ENCODE measurements at places on chromosomes 13 and 19.
A peak's percentile ranks its signal among the peaks of the same experiment; 100 is the strongest.

GRCh38 chr13:51999510-51999911 is 11.7 kb downstream of the ATP7B start:
- DNase-seq = no peak

DNA sequence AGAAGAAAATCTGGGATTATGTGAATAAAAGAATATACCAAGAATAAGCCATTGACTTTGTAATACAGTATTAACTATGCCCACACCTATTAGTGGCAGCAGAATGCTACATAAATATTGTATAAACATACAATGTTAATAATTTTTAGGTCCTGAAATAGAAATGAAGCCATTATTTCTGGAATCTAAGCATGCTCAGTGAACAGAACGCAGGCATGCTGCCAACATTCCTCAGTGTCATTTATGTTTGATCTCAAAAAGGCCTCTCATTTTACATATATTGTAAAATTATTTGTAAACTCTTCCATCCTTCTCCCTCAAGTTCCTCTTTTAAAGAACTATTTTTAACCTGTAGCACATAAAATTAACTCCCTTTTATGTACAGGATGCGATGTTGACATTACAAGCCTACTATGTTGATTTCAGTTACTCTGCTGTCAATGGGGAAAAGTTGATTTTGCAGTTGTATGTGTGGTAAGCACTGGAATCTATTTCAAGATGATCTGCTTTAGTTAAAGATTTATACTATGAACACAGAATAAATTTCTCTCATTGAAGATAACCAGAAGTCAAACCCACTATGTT is 118.8 kb downstream of the VWA8 start:
- no peak for DNase-seq

- peak; percentile 33 for DNase-seq
Measured at GRCh38 chr19:29259153-29259552, 46.2 kb upstream of the UQCRFS1 start.

DNA sequence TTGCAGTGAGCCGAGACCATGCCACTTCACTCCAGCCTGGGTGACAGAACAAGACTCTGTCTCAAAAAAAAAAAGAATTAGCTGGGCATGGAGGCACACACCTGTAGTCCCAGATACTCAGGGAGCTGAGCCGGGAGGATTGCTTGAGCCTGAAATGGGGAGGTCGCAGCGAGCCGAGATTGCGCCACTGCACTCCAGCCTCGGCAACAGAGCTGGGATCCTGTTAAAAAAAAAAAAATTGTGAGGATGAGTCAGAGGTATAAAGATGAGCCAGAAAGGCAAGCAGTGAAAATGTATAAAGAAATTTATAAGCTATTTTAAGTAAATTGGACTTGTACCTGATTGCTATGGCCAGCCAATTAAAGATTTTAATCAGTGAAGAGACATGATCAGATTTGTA is 21.1 kb downstream of the KBTBD6 start:
- DNase-seq = no peak

DNA sequence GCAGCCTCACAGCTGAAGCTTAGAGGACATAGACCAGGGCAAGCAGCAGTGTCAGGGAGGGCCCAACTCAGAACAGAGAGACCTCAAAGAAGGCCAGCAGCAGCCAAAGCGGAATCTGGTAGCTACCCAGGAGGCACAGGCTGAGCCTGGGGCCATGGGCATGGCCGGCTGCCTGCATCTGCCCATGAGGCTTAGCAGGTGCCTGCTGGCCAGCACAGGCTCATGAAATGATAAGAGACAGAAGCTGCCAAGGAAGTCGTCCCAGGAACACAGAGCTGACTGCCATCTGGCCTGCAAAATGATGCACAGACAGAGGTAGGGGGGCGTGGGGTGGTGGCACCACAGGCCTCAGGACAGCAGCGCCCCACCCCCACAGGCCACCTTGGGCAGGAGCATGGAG is 29.2 kb downstream of the TUBA3C start:
- DNase-seq = no peak

GRCh38 chr19:48239582-48240141 is 16.1 kb downstream of the CARD8 start:
- DNase-seq = peak; percentile 15

GRCh38 chr13:40812724-40813445 is 23.5 kb downstream of the SLC25A15 start:
- no peak for DNase-seq

DNA sequence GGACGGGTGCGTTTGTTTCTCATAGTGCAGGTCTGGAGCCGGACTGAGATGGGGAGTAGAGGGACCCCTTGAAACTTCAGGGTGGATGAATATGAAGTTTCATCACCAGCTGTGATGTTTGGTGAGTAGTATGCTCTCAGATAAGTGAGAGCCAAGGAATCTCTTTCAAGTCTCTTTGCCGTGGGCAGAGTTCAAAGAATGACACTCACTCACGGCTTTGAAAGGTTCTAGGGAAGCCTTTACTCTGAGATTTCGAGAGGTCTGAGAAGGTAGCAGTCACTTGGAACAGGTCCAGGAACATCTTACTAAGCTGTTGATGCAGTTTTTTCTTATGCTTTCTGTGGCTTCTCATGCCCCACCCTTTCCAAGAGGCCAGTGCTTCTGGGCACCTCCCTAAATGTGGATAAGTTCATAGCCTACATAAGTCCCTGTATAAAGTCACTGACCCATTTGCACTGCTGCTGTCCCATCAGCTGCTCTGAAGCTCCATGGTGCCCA is at the start of gene IGFL2:
TSS of gene IGFL2 (plus strand) at position 448 of the 498 bp plus-strand sequence. CDS start at position 489, 41 bp downstream.
- no peak for DNase-seq

DNA sequence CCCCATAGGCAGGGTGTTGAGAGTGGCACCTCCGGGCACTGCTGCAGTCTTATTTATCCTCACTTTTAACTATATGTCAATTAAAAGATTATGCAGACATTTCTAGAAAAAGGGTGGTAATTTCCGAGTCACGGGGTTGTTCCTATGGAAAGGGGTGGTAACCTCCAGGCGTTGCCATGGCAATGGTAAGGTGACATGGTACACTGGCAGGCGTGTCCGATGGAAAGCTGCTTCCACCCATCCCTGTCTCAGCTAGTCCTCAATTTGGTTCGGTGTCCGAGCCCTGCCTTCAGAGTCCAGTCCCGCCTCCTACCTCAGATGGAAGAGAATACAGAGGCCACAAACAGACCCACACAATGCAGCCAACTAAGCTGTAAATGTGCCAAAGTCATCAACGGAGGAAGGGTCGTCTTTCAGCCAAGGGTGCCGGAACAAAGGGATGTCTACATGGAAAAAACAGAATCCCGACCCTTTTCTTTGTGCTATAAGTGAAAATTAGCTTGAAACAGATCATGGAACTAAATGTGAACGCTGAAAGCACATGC is 72.6 kb upstream of the C13orf46 start:
- no peak for DNase-seq

- DNase-seq = no peak
Measured at GRCh38 chr13:28320884-28321574, 173.9 kb downstream of the FLT1 start.

DNA sequence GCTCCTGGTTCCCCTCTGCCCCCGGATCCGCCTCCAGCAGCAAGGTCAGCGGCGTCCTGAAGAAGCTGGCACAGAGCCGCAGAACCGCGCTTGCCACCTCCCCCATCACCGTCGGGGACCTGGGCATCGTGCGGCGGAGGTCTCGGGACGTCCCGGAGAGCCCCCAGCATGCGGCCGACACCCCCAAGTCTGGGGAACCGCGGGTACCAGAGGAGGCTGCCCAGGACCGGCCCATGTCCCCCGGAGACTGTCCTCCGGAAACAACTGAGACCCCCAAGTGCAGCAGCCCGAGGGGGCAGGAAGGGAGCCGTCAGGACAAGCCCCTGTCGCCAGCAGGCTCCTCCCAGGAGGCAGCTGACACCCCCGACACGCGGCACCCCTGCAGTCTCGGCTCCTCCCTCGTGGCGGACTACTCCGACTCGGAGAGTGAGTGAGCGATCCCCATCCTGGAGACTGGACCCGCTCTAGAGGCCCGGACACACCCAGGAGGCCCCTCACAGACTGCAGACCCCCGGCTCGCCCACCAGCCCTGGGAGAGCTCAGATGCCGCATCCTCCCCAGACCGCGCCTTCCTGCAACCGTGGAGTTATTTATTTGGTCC is 1.6 kb upstream of the MRI1 start:
- no peak for DNase-seq

GRCh38 chr13:47459512-47459911 is 541.6 kb downstream of the SUCLA2 start:
- no peak for DNase-seq

- peak; percentile 32 for DNase-seq
Measured at GRCh38 chr13:32261567-32261966, 53.6 kb downstream of the ZAR1L start.

GRCh38 chr19:39426170-39426569 is 9.6 kb downstream of the RPS16 start:
- no peak for DNase-seq

DNA sequence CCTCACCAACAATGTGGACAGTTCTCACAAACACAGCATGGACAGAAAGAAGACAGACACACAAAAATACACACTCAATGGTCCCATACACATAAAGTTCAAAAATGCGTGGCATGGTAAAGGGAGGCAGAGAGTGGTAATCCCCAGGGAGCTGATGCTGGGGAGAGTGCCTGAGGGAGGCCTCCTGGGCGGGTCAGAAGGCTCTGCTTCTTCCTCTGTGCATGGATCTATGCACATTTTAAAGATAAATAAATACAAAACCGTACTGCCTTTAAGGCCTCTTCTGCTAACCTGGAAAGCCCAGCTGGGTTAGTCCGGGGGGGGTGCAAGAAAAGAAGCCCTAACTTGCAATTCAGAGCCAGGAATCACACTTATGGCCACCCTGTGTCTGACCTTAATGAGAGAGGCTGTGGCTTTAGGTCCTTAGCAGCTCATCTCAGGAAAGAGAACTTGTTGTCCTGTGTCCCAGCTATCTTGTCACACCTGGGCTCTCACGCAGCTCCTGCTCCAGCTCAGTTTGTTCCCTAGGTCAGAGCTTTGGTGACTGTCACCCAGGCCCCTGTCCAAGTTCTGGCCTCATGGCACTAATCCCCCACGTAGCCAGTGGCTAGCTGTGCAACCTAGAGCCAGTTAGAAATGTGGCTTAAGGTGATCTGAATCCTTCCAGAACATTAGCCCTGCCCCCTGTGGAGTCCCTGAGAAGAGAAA is 28.5 kb downstream of the POP4 start:
- DNase-seq = no peak

DNA sequence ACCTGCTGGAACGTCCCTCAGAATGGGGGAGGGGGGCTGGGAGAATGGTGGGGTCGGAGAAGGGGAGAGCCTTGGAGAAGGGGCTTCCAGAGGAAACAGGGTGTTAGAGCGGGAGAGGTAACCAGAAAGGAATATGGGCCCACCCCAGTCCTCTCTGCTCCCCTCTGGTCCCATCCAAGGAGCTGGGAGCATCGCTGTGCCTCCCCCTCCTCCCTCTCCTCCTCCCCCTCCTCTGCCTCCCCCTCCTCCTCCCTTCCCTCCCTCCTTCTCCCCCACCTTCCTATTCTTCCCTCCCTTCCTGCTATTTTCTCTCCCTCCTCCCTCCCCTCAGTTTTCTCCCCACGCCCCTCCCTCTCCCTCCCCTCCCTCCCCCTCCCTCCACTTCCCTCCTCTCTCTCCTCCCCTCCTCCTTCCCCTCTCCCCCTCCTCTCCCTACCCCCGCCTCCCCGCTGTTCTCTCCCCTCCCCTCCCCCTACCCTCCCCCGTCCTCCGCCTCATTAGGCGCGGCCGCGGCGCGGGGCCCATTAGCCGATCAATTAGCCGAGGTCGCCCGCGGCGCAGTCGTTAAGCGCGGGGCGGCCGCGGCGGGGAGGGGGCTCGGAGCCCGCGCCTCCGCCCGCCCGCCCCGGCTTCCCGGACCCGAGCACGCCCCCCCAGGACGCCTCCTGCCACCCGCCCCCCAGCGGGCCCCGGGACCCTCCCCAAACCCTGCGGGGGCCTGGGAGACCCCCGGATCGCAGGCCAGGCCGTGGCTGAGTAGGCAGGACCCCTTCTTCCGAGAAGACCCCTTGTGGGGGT is 15.4 kb downstream of the TLE5 start:
- peak; percentile 77 for DNase-seq

GRCh38 chr13:42794577-42795275 is 13.3 kb downstream of the FAM216B start:
- DNase-seq = no peak

- no peak for DNase-seq
Measured at GRCh38 chr19:33888665-33889064, 92.0 kb downstream of the KCTD15 start.

GRCh38 chr19:29172302-29172701 is 40.6 kb downstream of the UQCRFS1 start:
- DNase-seq = no peak
